ENCODE measurements at places on chromosomes 2 and 18.

DNA sequence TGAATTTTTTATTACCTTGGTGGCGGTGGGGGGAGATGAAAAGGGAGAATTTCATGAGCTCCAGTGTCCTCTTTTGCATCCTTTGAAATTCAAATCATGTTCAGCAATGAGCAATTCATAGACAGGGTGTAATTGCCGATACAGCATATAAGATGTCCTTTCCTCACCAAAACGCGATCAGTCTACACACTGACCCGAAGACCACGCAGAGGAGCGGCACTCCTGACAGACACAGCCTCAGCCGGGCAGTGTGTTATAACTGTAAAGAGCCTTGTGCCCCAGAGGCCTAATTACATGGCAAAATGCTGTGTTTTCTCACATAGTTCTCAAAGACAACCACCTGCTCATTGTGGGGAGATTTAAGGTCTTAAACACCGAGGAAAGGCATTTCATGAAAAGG is 38.4 kb upstream of the APCDD1 start:
- DNase-seq = no peak

DNA sequence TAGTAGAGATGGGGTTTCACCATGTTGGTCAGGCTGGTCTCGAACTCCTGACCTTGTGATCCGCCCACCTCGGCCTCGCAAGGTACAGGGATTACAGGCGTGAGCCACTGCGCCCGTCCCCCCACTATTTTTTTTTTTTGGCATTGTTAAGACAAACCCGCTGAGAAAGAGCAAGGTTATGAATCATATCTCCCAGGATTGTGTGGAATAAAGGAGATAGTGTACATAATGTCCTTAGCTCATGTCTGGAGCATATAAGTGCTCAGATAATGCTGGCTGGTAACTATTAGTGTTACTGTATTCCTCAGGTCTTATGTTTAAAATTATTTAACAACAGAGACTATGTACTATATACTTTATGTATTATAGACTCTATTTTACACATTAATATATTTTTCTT is 36.0 kb downstream of the TTC27 start:
- no peak for DNase-seq

DNA sequence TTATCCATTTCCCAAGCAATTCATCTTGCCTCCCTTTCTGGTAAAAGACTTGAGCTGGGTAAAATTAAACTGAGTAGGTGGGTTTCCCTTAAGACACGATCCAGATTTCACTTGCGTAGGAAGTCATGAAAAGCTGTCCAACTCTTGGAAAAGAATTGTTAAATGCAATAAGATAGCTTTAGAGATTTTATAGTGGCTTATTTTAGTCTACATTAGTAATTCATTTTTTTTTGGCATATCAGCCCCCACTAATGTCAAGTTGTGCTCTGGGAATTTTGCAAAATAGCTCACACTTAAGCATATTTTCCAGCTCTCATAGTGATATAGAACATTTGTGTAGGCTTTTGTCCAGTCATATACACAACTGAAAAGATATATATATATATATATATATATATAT is 344.7 kb upstream of the FIGN start:
- DNase-seq = no peak

DNA sequence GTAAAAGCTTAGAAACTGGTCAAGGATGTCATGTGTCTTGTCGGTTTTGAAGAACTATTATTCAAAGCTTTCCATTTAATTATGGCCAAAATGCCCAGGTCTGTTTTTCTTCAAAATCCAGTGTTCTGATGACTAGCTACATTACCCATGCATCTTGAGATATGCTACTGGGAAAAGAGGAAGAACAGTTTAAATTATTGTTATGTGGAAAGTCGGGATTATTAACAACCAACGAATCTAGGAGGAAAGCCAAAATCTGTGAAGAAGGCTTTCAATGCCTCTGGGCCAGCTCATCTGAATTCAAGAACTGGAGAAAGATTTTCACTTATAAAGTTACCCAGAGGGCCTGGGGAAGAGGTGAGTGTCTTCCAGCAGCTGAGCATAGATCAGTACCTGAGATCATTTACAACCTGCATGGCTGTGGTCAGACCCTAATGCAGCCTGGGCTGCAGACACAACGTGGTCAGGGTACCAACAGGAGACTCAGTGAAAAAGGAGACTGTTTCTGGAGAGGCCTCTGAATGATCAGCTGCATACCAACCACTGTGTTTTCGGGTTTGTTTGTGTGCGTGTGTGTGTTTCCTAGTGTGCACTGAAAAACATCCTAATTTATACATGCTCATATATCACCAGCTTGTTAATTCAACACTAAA is 308.5 kb downstream of the NRXN1 start:
- no peak for DNase-seq

- no peak for DNase-seq
Measured at GRCh38 chr2:67625178-67625577, 228.0 kb downstream of the ETAA1 start.

GRCh38 chr2:242048479-242048878 is 178.9 kb downstream of the RTP5 start:
- no peak for DNase-seq

DNA sequence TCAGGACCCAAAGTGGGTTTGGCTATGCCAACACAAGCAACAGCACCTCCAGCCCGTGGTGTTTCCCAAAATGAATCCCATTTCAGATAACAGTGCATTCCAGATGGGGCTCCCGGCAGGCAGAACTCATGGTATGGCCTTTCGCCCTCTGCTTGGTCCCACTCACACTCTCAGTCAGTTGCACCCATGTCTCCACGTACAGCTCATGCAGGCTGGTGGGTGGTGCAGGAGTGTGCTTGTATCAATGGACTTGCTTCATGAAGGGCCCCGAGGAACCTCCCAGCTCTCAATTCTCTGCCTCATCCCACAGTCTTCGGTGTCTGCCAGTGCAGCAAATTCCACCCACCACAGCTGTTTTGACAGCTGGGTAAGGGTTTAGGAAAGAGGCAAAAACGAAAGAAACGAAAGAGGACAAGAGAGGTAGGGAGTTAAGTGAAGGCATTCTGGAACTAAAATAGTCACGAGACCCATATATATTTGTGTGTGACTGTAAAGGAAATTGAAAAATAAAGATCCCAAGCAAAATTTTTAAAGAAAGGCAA is 278.1 kb downstream of the DCDC2C start:
- DNase-seq = no peak

DNA sequence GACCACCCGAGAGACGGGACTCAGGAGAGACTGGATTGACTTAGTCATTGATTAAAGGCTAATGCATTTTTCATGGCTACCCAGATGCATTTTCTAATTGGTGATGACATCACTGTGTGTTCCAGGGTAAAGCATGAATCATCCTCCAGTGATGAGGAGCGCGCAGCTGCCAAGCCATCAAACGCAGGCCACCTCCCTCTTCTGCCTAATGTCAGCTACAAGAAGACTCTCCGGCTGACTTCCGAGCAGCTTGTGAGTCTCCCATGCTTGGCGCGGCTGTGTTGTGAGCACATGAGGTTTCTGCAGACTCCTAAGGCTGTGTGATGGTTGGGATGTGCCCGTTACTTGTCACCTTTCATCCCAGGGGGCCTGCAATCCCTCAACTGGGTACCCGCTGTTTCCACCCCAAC is 56.4 kb downstream of the LPIN1 start:
- DNase-seq = no peak

- DNase-seq = no peak
Measured at GRCh38 chr2:220601674-220602073, 970.4 kb downstream of the EPHA4 start.

DNA sequence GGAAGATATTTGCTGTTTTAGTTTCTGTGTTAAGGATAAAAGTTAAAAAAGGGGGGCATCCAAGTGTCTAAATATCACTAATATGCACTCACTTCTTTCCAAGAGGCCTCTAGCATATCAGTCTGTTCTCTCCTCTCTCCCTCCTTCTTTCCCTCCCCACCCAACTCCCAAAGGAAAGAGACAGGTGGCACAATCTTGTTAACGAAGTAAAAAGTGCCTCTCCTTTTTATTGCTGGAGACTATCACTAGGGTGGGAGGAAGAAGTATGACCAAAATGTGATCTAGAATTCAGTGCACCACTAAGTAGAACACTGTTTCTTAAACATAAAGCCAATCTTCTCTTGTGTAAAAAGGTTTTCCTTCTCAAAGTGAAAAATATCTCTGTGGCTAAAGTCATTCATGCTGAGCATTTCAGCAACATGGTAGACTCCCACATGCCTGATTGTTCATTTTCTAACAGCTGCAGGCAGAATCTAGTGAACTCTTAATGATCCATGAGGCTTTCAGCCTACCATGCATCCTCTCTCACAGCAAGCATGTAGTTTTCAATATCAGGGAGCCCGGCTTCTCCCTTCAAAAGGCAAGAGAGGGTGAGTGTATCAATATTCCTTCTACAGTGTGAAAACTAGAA is 39.5 kb downstream of the RNU4ATAC start:
- no peak for DNase-seq

DNA sequence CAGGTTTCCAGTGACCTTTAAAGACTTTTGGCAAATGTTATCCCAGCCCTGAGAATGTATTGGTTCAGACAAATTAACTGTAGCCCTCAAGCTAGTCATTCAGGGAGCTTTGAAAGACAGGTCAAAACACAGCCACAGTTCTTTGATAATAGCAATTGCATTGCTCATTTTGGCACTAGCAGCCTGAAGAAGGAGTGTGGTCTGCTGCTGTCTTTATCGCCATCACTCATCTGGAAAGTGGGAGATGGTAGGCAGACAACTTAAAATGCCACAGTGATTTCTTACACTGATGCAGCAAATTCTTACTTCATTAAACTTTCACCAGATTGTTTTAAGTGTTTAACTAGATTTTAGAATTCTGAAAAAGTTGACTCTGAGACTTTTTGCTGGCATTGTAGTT is 47.2 kb downstream of the DOK6 start:
- no peak for DNase-seq

GRCh38 chr2:237967463-237967951 is 693 bp downstream of the UBE2F start:
- no peak for DNase-seq

DNA sequence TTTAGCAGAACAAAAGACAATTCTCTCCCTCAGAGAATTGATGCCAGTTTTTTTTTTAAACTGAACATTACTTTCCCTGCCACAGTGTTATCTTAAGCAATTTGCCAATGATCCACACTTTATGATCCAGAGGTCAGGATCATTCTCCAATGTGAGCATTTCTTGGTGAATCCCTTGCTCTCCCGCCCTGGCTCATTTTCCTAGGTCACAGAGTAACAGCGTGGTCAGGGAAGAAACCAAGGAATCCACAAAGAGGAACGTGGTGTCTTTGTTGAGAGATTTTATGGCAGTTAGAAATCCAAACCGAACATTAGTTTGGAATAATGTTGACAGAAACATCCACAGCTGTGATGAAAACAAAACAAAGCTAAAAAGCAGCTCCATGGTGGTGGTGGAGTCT is 250.3 kb downstream of the TTC32 start:
- no peak for DNase-seq

GRCh38 chr2:77270433-77270832 is 251.7 kb downstream of the LRRTM4 start:
- DNase-seq = no peak
